Ascending aorta (tissue), 2 donors: ENCODE measurements at places on chromosomes 16 and 17. TPM values are rescaled to one million over a fixed set of nuclear protein-coding genes. Genes with fewer than 3 reads are reported as not detected.

DNA sequence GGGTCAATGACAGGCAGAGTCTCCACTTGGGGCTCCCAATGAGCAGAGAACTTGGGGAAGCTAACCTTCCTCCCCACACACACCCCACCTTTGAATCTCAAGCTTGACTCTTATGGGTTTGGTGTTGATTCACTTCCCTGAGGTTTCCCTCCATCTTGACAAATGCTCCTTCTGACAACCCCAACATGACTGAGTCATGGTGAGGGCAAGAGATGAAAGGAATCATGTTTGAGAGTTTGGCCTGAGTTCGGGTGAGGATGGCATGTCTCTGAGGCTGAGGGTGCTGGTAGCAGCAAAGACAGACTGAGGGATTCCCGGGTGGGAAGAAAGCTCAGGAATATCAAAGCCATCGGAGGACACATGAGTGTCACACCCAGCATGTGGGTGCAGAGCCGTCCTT lies 18.7 kb downstream of the KRT9 start:
- H3K4me1 ChIP-seq: peaks cover 9% of the 10 kb centered on the region
- no peaks in the 10 kb centered on the region for H3K27me3 ChIP-seq
- no peak for DNase-seq

GRCh38 chr17:13563866-13564265 lies 37.9 kb downstream of the HS3ST3A1 start:
- H3K27ac ChIP-seq: no peak overlapping the region
- no peak for DNase-seq
- H3K4me1 ChIP-seq: no peaks in the 10 kb centered on the region
- no peak overlapping the region for H3K4me3 ChIP-seq

DNA sequence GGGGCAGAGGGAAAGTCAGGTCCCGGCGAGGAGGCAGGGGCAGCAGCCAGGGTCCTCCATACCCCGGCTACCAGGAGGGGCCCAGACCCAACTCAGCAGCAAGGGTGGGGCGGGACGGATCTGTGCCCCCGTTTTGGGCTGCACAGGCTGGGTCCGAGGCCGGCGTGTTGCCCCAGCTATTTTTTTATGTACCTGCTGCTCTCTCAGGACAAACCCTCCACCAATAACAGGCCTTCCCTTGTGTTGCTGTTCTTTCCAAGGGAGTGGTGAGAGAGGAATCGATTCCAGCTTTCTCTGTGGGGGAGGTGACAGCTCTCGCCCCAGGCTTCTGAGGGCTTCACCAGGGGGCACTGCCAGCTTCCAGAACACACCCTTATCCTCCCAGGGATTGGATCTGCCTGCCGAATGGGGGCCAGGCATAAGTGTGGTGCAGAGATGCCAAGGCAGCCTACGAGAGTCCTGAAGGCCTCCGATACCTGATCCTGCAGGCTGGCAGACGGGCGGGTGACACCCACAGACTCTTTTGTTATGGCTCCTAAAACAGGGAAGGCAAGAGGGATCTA lies 22.3 kb downstream of the RTN4RL1 start:
- H3K4me1 ChIP-seq: peaks cover 16% of the 10 kb centered on the region
- H3K27ac ChIP-seq: no peak overlapping the region

- peaks cover 41% of the 10 kb centered on the region for H3K36me3 ChIP-seq
- H3K27me3 ChIP-seq: no peaks in the 10 kb centered on the region
- peak overlapping the region; percentile 34 for H3K27ac ChIP-seq
- no peaks in the 10 kb centered on the region for H3K4me1 ChIP-seq
- DNase-seq: no peak
- H3K4me3 ChIP-seq: no peak overlapping the region
Measured at GRCh38 chr16:72800524-72801161, 247.3 kb downstream of the ZFHX3 start.

- H3K27me3 ChIP-seq: no peaks in the 10 kb centered on the region
- H3K4me1 ChIP-seq: no peaks in the 10 kb centered on the region
- peak overlapping the region; percentile 22 for H3K27ac ChIP-seq
- DNase-seq: peak; percentile 76
- no peaks in the 10 kb centered on the region for H3K36me3 ChIP-seq
Measured at GRCh38 chr16:77212741-77213541, 13.7 kb downstream of the SYCE1L start.

GRCh38 chr16:89401641-89402445 lies 88.5 kb downstream of the ANKRD11 start:
- H3K36me3 ChIP-seq: no peaks in the 10 kb centered on the region
- no peak overlapping the region for H3K27ac ChIP-seq
- H3K4me1 ChIP-seq: peaks cover 5% of the 10 kb centered on the region
- H3K27me3 ChIP-seq: no peaks in the 10 kb centered on the region

DNA sequence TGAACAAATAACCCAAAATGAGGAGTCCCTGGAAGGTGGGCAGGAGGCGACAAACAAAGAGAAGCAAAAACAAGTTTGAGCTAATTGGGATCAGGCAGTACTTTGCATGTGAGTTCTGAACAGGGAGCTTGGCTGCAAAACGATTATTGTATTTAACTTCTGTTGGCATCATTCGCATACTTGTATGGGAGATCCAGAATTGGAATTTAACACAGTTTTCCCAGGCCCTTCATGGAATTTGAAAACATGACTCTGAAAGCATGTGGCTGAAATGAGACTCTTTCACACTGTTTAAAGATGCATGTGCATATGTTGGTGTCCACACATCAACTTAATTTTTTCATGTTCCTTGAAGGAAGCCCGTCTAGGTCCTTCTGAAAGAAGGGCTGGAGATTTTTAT lies 674.3 kb downstream of the WWOX start:
- no peak overlapping the region for H3K4me3 ChIP-seq
- no peak overlapping the region for H3K27ac ChIP-seq
- H3K27me3 ChIP-seq: no peaks in the 10 kb centered on the region
- DNase-seq: no peak
- H3K4me1 ChIP-seq: peaks cover 2% of the 10 kb centered on the region
- H3K36me3 ChIP-seq: no peaks in the 10 kb centered on the region

DNA sequence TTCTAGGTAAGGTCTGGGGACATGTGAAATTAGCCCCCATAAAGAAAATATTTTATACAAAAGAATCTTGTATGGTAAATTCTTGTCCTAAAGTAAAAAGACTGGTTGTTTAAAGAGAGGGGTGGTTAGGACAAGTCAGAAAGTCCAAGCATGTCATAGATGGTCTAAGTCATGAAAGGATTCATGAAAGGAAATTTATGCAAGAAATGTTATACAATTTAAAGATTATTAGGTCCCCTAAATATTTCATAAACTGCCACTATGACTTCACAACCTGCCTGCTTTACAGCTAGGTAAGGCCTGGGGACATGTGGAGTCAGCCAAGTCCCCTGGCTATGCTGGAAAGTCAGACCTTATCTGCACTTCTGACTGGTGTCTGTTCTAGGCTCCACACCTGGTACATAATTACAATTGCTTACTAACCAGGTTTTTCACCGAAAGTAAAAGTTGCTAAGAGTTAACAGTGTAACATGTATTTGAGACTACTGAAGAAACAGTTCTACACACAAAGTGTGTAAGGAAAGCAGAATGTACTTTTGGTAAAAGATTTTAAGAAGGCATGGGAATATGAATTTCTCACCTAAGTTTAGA lies 17.0 kb downstream of the N4BP1 start:
- no peaks in the 10 kb centered on the region for H3K36me3 ChIP-seq
- DNase-seq: no peak
- H3K27me3 ChIP-seq: no peaks in the 10 kb centered on the region
- no peak overlapping the region for H3K4me3 ChIP-seq
- no peak overlapping the region for H3K27ac ChIP-seq

- no peak overlapping the region for H3K27ac ChIP-seq
- peaks cover 3% of the 10 kb centered on the region for H3K4me1 ChIP-seq
- DNase-seq: no peak
- no peaks in the 10 kb centered on the region for H3K27me3 ChIP-seq
- no peak overlapping the region for H3K4me3 ChIP-seq
- H3K36me3 ChIP-seq: no peaks in the 10 kb centered on the region
Measured at GRCh38 chr17:17728550-17729251, 47.4 kb downstream of the RAI1 start.

DNA sequence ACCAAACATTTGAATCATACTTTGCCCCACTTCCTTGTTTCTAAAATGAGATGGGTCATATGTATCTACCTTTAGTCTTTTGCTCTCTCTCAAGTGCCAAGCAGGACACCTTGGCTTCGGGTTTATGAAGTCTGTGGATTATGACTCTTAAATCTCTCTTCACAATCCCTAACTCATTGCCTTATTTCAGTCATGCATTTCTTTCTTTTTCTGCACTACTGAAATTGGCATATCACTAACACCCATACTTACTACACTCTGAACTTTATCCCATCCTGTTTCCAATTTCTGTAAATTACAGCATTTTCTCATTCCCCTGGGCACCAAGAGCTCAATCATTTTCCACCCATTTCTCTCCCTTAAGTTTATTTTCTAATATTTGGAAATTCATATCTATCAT lies 42.0 kb downstream of the ABCA9 start:
- H3K27ac ChIP-seq: no peak overlapping the region
- no peaks in the 10 kb centered on the region for H3K36me3 ChIP-seq
- DNase-seq: no peak
- H3K4me3 ChIP-seq: no peak overlapping the region
- no peaks in the 10 kb centered on the region for H3K27me3 ChIP-seq

DNA sequence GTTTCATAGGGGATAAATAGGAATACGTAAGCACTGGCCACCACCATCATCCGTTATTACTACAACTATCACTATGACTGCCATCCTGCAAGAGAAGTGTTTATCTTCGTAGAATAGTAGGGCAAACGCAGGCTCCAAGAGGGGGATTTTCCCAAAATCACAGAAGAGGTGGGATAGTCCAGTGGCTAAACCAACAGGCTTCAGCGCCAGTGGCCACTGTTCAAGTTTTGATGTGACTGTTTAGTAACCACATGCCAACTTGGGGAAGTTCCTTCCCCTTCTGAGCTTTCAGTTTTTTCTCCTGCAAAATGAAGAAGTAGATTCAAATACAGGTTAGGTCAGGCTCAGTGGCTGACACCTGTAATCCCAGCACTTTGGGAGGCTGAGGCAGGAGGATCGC lies 60.7 kb upstream of the GRIN2A start:
- H3K4me1 ChIP-seq: no peaks in the 10 kb centered on the region
- no peak overlapping the region for H3K27ac ChIP-seq
- no peak for DNase-seq
- no peaks in the 10 kb centered on the region for H3K27me3 ChIP-seq
- H3K36me3 ChIP-seq: no peaks in the 10 kb centered on the region

- H3K4me1 ChIP-seq: peaks cover 11% of the 10 kb centered on the region
- H3K27me3 ChIP-seq: no peaks in the 10 kb centered on the region
- H3K36me3 ChIP-seq: no peaks in the 10 kb centered on the region
Measured at GRCh38 chr16:78815713-78816112, 716.3 kb downstream of the WWOX start.

- H3K4me3 ChIP-seq: no peak overlapping the region
- H3K27me3 ChIP-seq: no peaks in the 10 kb centered on the region
- H3K4me1 ChIP-seq: peaks cover 16% of the 10 kb centered on the region
- no peaks in the 10 kb centered on the region for H3K36me3 ChIP-seq
Measured at GRCh38 chr16:89363621-89364393, 126.6 kb downstream of the ANKRD11 start.

GRCh38 chr17:39380144-39380543 lies 21.3 kb downstream of the FBXL20 start:
- H3K27me3 ChIP-seq: no peaks in the 10 kb centered on the region
- no peaks in the 10 kb centered on the region for H3K36me3 ChIP-seq
- H3K27ac ChIP-seq: no peak overlapping the region
- no peak overlapping the region for H3K4me3 ChIP-seq

The CAPNS2 gene
- not detected for total RNA-seq

The KRT12 gene
- not detected for total RNA-seq

The CSF3 gene
- total RNA-seq: 0.43 TPM
